ENCODE measurements at places on chromosomes 16 and 17.

GRCh38 chr17:58764373-58764772 lies 8.7 kb downstream of the PPM1E start:
- no peak for DNase-seq

GRCh38 chr17:19753661-19754463 lies 5.8 kb upstream of the ALDH3A1 start:
- no peak for DNase-seq

- DNase-seq = peak; percentile 33
These were observed 39.3 kb downstream of the SMG6 start for GRCh38 chr17:2264067-2264860.

DNA sequence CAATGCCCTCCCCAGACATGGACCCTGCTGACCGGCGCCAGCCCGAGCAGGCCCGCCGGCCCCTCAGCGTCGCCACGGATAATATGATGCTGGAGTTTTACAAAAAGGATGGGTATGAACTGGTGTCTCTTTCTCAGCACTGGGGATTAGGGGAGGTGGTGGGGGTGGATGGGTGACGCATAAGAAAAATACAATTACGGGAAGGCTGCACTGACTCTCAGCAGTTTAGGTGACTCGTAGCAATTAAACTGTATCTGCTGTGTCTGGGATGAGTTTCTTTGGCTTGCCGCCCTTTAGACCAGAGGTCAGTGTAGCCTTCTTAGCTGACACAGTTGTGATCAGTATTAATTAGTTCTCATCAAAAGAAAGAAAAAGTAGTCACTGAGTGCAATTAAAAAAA lies 59.0 kb downstream of the ELAC2 start:
- DNase-seq = peak; percentile 72

DNA sequence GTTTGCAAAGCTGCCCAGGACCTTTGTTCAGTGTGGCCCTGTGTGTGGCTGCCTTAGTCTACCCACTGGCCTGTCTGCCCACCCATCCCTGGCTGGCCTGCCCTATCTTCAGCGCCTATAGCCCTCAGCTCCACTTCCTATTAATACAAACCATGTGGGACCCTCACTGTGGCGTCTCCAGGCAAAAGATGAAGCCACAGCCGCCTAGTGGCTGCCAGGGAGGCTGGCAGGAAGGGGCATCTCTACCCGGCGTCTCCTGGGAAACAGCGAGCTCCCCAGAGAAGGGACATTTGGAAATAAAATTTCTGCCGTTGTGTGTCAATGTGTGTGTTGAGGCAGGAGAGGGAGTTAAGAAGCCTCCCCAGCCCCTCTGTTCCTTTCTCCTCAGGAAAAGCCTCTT lies 31.5 kb downstream of the NEUROD2 start:
- DNase-seq = peak; percentile 34

DNA sequence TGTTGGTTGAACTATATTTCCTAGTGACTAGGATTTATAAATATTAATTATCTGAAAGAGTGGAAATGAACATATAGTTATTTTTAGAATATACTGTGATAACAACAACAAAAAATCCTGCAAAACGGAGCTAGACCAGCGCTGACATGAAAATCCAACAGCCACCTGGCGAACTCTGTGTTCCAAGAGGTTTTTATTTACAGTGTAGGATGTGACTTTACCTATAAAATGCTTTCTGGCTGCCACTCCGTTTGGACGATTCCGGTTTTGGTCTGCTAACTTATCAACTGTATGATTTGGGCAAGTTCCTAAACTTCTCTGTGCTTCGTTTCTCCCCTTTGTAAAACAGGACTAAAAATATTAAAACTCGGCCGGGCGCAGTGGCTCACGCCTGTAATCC lies 73.7 kb downstream of the ADCY9 start:
- DNase-seq = no peak

GRCh38 chr16:46828943-46829342 lies 2.0 kb downstream of the C16orf87 start:
- DNase-seq = no peak

- DNase-seq = no peak
These were observed 2.7 kb downstream of the KRT35 start for GRCh38 chr17:41478237-41478636.

DNA sequence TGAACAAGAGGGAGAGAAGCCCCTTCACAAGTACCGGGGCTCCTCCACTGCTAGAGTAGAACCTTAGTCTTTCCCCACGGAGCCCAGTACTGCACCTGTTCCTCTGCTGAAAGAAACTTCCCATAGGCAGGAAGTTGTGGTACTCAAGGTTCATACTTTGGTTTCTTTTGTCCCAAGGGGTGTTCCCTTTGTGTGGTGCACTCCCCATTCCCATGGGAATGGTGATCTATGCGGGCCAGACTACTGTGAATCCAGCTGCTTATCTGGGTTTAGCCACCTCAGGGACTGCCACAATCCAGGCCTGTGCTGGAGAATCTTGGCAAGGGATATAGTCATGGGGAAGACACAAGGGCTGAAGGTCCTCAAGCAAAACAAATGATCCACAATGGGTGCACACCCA lies 110.6 kb downstream of the PHKB start:
- no peak for DNase-seq

- DNase-seq = no peak
These were observed 4.3 kb downstream of the CBLN1 start for GRCh38 chr16:49277386-49277742.

DNA sequence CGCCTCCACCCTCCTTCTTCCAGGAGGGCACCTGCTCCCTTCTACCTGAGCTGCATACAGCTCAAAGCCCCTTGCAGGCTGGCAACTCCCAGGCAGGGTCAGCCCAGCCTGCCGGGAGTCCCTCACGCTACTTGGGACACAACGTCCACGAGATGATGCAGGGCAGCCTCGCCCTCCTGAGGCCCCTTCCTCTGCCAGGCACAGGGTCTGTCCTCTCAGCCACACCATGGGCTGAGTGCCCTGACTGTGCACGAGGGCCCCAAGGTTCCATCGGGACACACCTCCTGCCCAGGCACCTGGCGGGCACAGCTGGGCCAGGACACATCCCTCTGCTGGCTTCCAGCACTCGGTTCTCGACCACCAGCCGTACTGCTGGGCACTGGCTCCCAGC lies 30.9 kb upstream of the ZC3H18 start:
- DNase-seq = no peak

GRCh38 chr16:55497558-55497957 lies 11.3 kb upstream of the LPCAT2 start:
- DNase-seq = no peak

- DNase-seq = no peak
These were observed 232.1 kb downstream of the STX8 start for GRCh38 chr17:9343516-9343915.

GRCh38 chr17:27567563-27567859 lies 63.5 kb upstream of the LGALS9 start:
- DNase-seq = no peak
